Activated CD4-positive, alpha-beta T cell treated with anti-CD3 and anti-CD28 coated beads, Interleukin-2, amount 10 ng/mL, durations not matched to agents 7 days and 5 days (primary cell): ENCODE measurements at places on chromosomes 2 and 18. TPM values are rescaled to one million over a fixed set of nuclear protein-coding genes. Genes with fewer than 3 reads are reported as not detected.

DNA sequence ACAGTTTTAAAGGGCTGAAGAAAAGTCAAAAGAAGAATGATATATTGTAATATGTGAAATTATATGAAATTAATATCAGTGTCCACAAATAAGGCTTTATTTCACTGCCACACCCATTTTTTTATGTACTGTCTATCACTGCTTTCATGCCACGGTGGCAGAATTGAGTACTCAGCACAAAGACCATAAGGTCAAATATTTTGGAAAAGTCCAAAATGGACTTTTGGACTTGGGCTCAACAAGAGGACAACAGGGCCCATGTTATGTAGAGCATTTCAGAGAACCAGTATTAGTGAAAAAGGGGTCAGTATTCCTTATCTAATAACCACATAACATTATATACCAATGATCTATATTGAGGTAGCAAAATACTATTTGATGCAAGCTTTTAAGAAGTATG, 427.2 kb downstream of the EPHA4 start:
- no peaks in the 10 kb centered on the region for H3K4me1 ChIP-seq
- no peak overlapping the region for H3K27ac ChIP-seq

GRCh38 chr2:197358931-197359330, 48.4 kb upstream of the ANKRD44 start:
- H3K4me3 ChIP-seq, result no peak overlapping the region
- no peaks in the 10 kb centered on the region for H3K27me3 ChIP-seq
- H3K36me3 ChIP-seq, result peaks cover 2% of the 10 kb centered on the region

DNA sequence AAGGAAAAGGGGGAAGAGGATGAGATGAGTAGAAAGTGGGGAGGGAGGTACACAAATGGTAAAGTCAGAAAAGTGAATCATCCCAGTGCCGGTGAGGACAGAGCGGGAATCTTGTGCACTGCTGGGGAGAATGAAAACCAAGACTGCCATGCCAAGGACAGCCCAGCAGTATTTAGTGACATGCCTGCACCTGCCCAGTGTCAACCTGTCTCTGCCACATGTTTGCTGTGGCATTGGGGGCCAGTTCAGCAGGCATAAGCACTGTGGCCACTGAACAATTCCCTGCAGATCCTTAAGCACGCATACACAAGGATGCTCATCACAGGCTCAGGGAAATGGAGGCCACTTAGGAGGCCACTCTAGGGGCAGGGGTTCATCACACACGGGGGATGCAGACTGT, 5.2 kb upstream of the KCNK3 start:
- H3K27ac ChIP-seq, result no peak overlapping the region
- no peaks in the 10 kb centered on the region for H3K36me3 ChIP-seq
- peaks cover 2% of the 10 kb centered on the region for H3K4me1 ChIP-seq
- H3K4me3 ChIP-seq, result no peak overlapping the region
- peaks cover 39% of the 10 kb centered on the region for H3K27me3 ChIP-seq

The CAPN10 gene
- 58.6 TPM for total RNA-seq

The TLK1 gene
- 87.1 TPM for total RNA-seq

GRCh38 chr2:47056374-47056773, 98.7 kb downstream of the STPG4 start:
- no peak overlapping the region for H3K4me3 ChIP-seq
- no peak for DNase-seq
- peak overlapping the region; percentile 36 for H3K27ac ChIP-seq
- H3K36me3 ChIP-seq, result peaks cover 24% of the 10 kb centered on the region
- H3K4me1 ChIP-seq, result peaks cover 19% of the 10 kb centered on the region
- no peaks in the 10 kb centered on the region for H3K27me3 ChIP-seq

DNA sequence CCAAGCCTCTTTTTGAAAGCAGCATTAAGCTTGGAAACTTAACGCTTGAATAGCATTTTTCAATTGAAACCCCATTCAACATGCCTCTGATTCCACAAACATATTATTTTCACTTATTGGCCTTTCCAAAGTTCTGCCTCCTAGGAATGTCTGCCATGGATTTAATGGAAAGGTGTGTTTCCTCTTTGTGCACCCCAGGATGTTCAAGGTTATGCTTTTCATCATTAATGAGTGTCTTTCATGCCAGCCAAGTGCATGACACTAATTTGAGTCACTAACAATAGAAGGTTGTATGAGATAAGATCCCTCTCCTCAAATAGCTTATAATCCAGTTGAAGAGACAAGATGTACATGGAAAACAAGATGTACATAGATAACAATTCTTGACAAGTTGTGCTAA, 84.7 kb downstream of the ALPK2 start:
- H3K27ac ChIP-seq, result no peak overlapping the region
- no peaks in the 10 kb centered on the region for H3K36me3 ChIP-seq
- H3K4me3 ChIP-seq, result no peak overlapping the region
- DNase-seq, result no peak

DNA sequence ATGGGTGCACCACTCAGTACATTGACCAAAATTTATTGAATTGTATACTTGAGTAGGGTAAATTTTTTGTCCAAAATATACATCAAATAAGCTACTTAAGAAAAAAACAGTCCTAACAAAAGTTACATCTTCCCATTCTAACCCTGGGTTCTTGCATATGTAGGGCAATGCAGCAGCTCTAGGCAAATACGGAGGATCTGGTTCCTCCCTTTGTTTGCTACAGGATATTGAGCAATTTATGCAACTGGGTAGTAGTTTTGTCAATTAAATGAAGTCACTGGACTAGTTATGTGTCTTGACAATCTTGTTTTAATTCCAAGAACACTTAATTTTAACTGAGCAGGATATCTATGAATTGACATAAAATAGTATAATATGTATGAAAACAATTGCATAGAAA, 1507.2 kb upstream of the PIK3C3 start:
- H3K4me3 ChIP-seq, result no peak overlapping the region
- H3K27me3 ChIP-seq, result no peaks in the 10 kb centered on the region
- H3K36me3 ChIP-seq, result no peaks in the 10 kb centered on the region
- no peak overlapping the region for H3K27ac ChIP-seq

The REG1B gene
- not detected for total RNA-seq

DNA sequence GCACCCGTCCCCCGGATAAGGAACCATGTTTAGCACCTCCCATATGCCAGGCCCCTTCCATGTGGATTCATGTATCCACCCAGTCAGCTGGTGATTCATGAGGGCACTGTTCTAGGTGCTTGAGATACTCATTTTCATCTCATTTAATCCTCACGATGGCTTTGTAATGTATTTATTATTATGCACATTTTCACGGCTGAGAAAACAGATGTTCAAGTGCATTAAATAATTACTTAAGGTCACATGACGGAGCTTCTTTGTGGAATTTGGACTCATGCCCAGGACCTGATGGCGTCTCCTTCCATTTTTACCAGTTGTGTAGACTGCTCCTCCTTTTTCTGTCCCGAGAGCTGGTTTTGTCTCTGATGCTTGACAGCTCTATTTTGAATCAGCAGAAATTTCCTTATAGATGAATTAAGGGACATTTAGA, 72.2 kb upstream of the RBM44 start:
- H3K27me3 ChIP-seq, result no peaks in the 10 kb centered on the region
- no peak overlapping the region for H3K4me3 ChIP-seq
- DNase-seq, result no peak
- H3K27ac ChIP-seq, result no peak overlapping the region
- peaks cover 29% of the 10 kb centered on the region for H3K36me3 ChIP-seq
- peaks cover 48% of the 10 kb centered on the region for H3K4me1 ChIP-seq

The VWC2L gene
- total RNA-seq, result not detected

The CELF4 gene
- not detected for total RNA-seq

The KCNG2 gene
- total RNA-seq, result not detected
